ENCODE measurements at places on chromosomes 6 and 20. TPM values are rescaled to one million over a fixed set of nuclear protein-coding genes. Genes with fewer than 3 reads are reported as not detected.

Gene RBL1
- 8.7 TPM for total RNA-seq

Gene SNAP91
- total RNA-seq, result 0.28 TPM

Gene TRERF1
- 10.2 TPM for total RNA-seq

Gene CST5
- total RNA-seq, result not detected
